Suprapubic skin (tissue), 4 donors: ENCODE measurements at places on chromosomes 2 and 18. TPM values are rescaled to one million over a fixed set of nuclear protein-coding genes. Genes with fewer than 3 reads are reported as not detected.

TFPI gene
- 6.3 TPM for total RNA-seq

DHRS9 gene
- 2.2 TPM for total RNA-seq

RAD51AP2 gene
- total RNA-seq: 0.11 TPM

FEV gene
- not detected for total RNA-seq

SPDYA gene
- 0.76 TPM for total RNA-seq

FLACC1 gene
- total RNA-seq: not detected

CABLES1 gene
- total RNA-seq: 42.2 TPM

GRCh38 chr2:229422063-229422462 lies 151.0 kb upstream of the PID1 start:
- H3K4me3 ChIP-seq: no peak overlapping the region
- H3K27ac ChIP-seq: no peak overlapping the region
- DNase-seq: no peak
- peaks cover 7% of the 10 kb centered on the region for H3K4me1 ChIP-seq
- H3K36me3 ChIP-seq: no peaks in the 10 kb centered on the region

DNA sequence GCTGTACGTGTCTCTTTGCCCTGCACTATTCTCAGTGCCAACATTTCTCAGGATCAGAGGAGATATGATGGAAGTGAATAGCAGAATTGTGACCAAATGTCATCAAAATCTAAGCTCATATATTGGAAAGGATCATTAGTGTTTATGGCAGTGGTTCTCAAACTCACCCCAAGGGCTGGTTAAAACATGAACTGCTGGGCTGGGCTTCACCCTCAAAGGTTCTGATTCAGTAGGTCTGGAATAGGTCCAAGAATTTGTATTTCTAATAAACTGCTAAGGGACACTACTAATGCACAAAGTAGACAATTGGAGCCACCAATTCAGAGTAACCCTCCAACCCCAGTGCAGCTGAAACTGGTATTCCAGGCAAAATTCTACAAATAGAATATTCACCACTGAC lies 317.9 kb upstream of the UBE2E3 start:
- no peak for DNase-seq
- H3K27me3 ChIP-seq: no peaks in the 10 kb centered on the region
- no peak overlapping the region for H3K27ac ChIP-seq
- H3K4me3 ChIP-seq: no peak overlapping the region
- no peaks in the 10 kb centered on the region for H3K36me3 ChIP-seq
- H3K4me1 ChIP-seq: peaks cover 13% of the 10 kb centered on the region

DNA sequence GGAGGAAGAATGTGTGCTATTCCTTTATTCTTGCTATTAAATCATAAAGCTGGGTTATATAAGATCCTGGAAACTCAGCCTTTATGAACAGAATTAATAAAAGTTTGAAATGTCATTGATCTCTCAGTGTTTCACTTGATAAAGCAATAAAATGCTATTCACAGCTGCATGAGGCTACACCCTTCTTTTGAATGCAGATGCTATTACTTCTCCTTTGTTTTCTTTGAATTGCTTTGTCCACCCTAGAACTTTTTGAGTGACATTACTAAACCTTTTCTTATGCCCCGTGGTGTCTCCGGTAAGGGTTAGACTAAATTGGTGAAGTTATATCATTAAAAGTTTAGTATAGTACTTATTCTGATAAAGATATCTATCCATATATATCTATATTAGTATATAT lies 18.9 kb downstream of the SERPINB5 start:
- H3K27ac ChIP-seq: no peak overlapping the region
- DNase-seq: no peak
- H3K36me3 ChIP-seq: peaks cover 44% of the 10 kb centered on the region
- H3K27me3 ChIP-seq: no peaks in the 10 kb centered on the region
- H3K4me3 ChIP-seq: no peak overlapping the region

- no peaks in the 10 kb centered on the region for H3K27me3 ChIP-seq
- no peak overlapping the region for H3K27ac ChIP-seq
- no peaks in the 10 kb centered on the region for H3K36me3 ChIP-seq
Measured at GRCh38 chr2:217614498-217614897, 388.3 kb downstream of the TNS1 start.

GRCh38 chr2:221792971-221793521 lies 220.9 kb upstream of the EPHA4 start:
- H3K27me3 ChIP-seq: no peaks in the 10 kb centered on the region
- DNase-seq: no peak
- H3K27ac ChIP-seq: no peak overlapping the region
- no peak overlapping the region for H3K4me3 ChIP-seq

GRCh38 chr2:65754219-65754618 lies 321.8 kb upstream of the SPRED2 start:
- DNase-seq: no peak
- H3K4me1 ChIP-seq: no peaks in the 10 kb centered on the region
- no peaks in the 10 kb centered on the region for H3K36me3 ChIP-seq

DNA sequence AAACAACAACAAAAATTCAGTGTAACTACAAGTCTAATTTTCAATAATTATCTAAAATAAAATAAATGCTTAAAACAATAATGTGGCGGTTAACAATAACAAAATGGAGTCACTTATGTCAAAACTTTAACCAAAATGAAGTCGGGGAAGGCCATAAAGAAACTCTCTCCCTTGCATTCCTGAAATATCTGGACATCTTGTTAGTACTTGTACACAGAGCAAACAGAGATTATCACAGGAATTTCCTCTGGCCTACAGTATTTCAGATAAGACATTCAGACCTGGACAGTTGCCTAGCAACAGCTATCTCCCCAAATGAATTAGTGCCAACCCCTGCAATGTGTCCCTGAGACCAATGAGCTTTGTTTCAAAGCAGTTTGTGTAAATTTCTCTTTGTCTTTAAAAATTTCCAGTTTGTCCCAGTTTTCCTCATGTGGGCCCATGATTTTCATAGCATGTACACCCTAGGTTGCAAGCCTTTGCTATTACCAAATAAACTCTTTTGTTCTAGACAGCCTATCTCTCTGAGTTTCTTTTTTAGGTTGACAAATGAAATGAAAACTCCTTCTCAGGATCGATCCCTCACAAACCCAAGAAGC lies 68.6 kb downstream of the EXOC6B start:
- peaks cover 14% of the 10 kb centered on the region for H3K4me1 ChIP-seq
- H3K27me3 ChIP-seq: no peaks in the 10 kb centered on the region
- no peak overlapping the region for H3K4me3 ChIP-seq

DNA sequence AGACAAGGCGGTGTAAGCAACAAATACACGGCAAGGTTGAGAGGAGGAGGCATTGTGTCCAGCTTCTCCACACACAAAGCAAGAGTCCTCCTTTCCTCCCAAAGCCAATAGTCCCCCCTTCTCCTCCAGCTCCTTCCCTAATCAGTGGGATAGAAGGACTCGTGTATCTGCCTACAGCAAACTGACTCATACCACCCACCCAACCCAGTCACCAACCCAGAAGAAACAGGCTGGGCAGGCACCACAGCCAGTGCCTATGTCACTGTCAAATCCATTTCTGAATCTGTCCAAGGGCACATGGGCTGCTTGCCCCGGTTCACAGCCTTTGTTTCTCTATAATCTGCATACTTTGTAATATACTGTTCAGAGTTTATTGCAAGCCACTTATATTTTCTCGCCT lies 19.2 kb upstream of the NMS start:
- H3K36me3 ChIP-seq: no peaks in the 10 kb centered on the region
- no peak overlapping the region for H3K27ac ChIP-seq
- no peak for DNase-seq

DNA sequence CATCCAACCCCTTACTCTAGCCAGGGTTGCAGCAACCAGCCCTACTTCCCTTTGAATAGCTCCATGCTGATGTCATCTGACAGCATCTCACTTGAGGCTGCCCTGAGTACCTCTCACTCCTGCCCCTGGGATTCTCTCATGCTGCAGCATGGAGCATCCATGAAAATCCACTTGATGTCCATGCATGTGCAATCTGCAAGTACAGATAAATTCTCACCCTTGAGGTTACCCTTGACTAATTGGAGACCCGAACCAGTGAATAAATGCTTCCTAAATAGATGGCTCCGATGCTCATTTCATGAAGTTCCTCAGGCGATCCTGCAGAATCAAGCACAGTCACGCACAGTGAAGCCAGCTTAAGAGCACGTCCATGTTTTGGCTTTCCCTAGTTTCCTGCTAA lies 298.3 kb downstream of the RBM43 start:
- no peaks in the 10 kb centered on the region for H3K27me3 ChIP-seq
- DNase-seq: no peak
- H3K27ac ChIP-seq: no peak overlapping the region
- no peak overlapping the region for H3K4me3 ChIP-seq
- no peaks in the 10 kb centered on the region for H3K36me3 ChIP-seq

DNA sequence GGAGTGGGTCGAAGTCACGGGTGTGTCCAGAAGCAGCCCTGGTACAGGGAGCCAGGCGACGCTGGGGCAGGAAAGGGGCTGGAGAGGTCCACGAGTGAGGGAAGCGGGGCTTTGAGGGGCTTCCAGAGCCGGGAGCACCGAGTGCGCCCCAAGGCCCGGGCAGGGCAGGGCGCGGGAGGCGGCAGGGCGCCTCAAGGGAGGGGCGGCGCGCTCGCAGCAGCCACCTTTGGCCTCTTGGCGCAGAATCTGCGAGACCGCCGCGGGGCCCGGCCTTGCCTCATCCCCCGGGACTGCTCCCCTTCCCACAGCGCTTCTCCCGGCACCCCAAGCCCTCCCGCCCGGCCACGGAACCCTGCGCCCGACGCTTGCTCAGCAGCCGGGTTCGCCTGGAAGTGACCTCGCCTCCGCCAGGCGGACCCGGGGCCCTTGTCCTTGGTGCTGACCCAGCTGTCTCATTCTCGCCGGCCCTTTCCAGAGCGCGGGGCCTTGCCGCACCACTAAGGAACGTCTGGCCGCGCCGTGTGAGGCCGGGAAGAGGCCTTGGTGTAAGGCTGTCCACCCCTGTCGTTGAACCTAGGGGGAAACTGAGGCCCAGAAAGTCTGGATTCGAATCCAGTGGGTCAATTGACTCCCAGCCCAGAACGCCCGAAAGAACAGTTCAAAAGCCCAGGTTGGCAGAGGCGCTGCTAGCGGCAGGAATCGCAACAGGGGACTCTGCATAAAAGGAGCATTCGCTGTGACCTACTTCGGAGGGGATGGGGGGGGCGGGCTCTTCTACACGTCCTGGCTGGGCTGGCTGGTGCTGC lies 584 bp upstream of the DNER start:
- no peaks in the 10 kb centered on the region for H3K36me3 ChIP-seq
- H3K27ac ChIP-seq: no peak overlapping the region
- no peak for DNase-seq
- H3K27me3 ChIP-seq: peaks cover 78% of the 10 kb centered on the region

DNA sequence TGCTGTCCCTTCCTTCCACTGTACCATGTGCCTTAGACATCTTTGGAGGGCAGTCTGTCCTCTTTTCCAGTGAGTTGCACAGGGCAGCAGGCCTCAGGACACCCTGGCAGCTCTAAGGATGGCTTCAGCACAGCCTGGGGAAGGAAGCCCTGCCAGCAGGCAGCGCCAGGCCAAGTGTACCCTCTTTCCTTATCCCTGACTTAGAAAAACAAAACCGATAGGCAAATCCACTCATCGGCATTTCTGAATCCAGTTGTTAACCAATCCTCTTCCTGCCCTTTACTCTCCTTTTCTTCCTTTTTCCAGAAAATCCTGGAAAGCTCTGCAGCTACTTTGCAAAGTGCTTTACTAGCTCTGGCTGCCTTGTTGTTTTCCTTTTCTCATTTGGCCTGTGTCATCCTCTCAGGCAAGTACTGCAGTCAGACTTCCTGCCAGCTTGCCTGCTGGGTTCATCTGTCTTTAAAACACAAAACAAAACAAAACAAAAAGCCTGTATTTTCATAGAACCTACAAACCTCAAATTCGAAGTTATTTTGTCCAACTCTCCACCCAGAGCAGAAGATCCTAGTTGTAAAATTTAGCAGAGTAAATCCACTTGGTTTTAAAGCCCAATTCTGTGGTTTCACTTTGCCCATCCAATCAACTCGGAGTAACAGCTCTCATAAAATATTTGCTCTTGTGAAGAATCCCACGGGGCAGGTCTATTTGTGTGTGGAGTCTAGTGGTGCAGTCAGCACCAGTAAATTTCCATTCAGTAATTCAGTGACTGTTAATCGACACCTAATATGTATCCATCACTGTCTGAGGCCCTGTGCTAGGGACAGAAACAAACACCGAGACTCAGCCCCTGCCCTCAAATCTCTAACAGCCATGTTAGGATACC lies 45.2 kb downstream of the PCBP1 start:
- peaks cover 63% of the 10 kb centered on the region for H3K4me1 ChIP-seq
- no peaks in the 10 kb centered on the region for H3K27me3 ChIP-seq
- DNase-seq: no peak
- peak overlapping the region; percentile 90 for H3K27ac ChIP-seq

DNA sequence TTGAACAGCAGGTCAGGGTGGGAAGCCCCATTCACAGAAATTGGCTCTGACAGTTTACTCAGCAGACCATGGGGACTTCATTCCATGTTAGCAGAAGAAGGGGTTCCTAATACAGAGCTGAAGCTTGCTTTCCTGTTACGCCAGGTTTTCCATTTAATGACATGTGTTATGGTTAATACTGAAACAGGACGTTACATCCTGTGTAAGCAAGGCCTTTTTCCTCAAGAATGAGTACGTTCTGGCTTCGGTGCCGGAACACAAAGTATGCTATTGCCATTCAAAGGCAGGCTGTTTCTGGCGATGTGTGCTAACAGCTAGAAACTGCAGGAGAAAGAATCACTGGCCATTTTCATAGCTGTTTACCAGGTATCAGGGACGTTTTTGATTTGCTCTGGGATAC lies 190.4 kb downstream of the SNTG2 start:
- H3K4me1 ChIP-seq: no peaks in the 10 kb centered on the region
- H3K27ac ChIP-seq: no peak overlapping the region
- H3K27me3 ChIP-seq: no peaks in the 10 kb centered on the region
- H3K4me3 ChIP-seq: no peak overlapping the region

- no peak overlapping the region for H3K4me3 ChIP-seq
- H3K4me1 ChIP-seq: no peaks in the 10 kb centered on the region
- no peak overlapping the region for H3K27ac ChIP-seq
- DNase-seq: no peak
- no peaks in the 10 kb centered on the region for H3K27me3 ChIP-seq
Measured at GRCh38 chr2:215949991-215950404, 63.4 kb downstream of the MREG start.

DNA sequence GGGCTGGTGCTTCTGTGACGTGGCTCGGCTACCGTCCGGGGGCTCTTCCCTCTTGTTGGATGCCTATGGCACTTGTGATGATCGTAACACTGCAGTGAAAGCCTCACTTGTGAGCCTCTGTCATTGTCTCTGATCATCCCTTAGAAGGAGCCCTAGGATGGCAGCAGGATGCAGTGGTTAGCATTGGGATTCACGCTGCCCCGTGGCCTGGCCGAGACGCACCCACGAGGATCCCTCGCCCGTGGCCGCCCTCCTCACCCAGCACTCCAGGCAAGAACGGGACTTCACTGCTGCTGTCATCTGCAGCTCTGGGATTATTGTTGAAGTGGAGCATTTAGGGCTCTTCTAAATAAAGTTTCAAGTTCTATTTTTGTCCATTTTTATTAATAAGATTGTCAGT lies 46.8 kb upstream of the CTDP1 start:
- no peak for DNase-seq
- no peaks in the 10 kb centered on the region for H3K36me3 ChIP-seq

- no peak overlapping the region for H3K4me3 ChIP-seq
- no peaks in the 10 kb centered on the region for H3K27me3 ChIP-seq
- H3K36me3 ChIP-seq: no peaks in the 10 kb centered on the region
- H3K27ac ChIP-seq: no peak overlapping the region
Measured at GRCh38 chr2:20935168-20935775, 108.6 kb downstream of the APOB start.

- H3K4me1 ChIP-seq: peaks cover 3% of the 10 kb centered on the region
- H3K27ac ChIP-seq: no peak overlapping the region
- H3K36me3 ChIP-seq: no peaks in the 10 kb centered on the region
- no peak overlapping the region for H3K4me3 ChIP-seq
- no peak for DNase-seq
Measured at GRCh38 chr18:59048048-59048363, 91.7 kb upstream of the SEC11C start.

GRCh38 chr2:203637471-203638167 lies 68.8 kb upstream of the CD28 start:
- H3K27ac ChIP-seq: peak overlapping the region; percentile 9
- no peaks in the 10 kb centered on the region for H3K36me3 ChIP-seq
- DNase-seq: no peak
- no peak overlapping the region for H3K4me3 ChIP-seq
